Activated naive CD4-positive, alpha-beta T cell treated with anti-CD3 and anti-CD28 coated beads, Interleukin-2, amount 50 U/mL, for 72 hours (primary cell): ENCODE measurements at places on chromosomes 5 and 9.

DNA sequence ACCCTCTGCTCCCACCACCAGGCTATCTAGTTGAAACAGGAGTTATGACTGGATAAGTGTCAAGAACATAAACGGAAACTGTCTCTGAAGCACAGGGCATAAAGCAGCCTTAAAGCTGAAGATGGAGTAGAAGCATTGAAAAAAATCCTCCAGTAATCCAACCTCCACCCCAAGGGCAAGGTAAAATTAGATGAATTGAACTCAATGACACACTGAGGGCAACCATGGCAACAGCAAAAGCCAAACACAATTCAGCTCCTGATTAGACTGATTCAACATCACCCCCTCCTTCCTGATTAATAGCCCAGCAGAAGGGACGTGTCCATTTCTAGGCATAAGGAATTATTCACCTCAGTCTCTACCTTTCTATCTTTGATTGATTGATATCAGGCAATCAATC is 183.2 kb upstream of the MAP3K1 start:
- no peak for DNase-seq

DNA sequence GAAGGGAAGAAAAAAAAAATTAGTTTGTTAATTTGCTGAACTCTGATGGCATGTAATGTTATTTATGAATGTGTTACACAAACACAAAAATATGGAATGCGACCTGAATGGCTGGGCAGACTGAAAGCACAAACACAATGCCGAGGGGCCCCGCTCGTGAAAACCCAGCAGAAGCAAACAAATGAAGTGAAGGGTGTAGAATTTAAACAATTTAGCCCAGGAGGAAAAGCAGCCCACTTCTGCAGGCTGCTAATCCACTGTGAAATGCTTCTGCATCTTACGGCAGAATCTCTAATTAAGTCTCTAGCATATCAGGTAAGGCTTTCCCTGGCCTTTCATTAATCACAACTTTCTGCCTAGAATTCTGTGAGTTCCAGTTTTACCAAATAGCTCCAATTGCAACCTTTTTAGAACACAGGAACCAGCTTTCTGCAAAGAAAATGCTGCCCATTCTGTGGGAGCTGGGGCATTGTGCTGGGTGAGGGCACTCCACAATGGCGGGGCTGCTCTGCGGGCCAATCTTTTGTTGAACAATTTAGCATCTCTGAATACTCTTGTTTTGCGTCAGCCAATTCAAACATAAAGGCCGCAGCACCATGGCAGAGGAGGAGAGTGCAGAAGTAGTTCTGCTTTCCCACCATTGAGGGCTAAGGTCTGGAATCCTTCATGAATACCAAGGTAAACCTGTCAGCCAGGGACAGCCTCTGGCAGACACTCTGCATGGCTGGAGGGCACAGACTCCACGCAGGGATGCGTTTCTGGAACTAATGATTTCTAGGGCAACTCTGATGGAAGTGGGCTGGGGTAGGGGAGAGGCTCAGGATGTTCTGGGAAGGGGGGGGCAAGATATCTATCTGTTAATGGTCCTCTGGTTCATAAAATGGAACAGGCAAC is 66.4 kb downstream of the PTCH1 start:
- no peak for DNase-seq

GRCh38 chr5:36199620-36200019 is 42.1 kb downstream of the NADK2 start:
- DNase-seq, result no peak

DNA sequence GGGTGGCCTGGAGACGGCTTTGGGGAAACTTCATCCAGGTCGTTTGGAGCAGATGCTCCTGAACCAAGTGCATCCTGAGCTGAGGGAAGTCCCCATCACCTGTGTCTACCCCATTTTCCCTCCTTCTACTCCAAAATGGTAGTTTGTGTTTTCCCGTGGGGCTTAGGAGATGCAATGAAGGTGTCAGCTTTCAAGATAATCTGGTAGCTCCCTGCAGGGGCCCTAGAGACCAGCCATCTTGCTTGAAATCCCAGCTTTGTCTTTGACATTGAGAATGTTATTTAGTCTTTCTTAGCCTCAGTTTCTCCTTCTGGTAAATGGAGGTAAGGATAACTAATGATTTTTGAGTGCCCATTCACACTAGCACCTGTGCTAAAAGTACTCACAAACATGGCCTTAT is 77.4 kb downstream of the WWC1 start:
- no peak for DNase-seq

DNA sequence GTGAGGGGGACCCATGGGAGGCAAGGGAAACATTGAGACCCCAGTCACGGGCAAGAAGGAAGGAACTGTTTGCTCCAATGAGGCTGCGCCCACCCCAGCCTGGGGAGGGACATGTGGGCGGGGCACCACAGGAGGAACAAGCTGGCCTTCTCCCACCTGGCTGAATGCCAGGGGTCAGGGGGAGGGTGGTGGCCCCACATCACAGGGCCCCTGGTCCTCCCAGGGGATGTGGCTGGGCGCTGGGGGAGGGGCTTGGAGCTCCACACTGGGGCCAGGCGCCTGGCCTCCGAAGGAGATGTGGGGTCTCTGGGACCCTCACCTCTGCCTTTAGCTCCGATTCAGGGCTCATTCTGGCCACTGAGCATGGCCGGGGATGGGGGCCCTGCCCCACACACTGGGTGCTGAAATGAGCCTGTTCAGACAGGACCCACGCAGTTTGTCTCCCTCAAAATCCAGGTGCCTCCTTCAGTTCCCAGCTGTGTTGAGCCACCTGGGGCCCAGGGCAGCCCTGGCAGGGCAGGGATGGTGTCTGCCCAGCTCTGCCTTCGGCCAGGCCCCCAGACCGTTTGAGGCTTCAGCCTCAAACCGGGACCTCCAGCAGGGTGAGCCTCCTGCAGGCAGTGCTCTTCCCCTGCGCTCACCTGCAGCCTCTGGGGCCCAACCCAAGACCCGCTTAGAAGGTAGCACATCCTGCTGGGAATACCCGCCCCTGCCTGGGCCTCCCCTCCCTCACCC is 33.2 kb upstream of the NOTCH1 start:
- no peak for DNase-seq

DNA sequence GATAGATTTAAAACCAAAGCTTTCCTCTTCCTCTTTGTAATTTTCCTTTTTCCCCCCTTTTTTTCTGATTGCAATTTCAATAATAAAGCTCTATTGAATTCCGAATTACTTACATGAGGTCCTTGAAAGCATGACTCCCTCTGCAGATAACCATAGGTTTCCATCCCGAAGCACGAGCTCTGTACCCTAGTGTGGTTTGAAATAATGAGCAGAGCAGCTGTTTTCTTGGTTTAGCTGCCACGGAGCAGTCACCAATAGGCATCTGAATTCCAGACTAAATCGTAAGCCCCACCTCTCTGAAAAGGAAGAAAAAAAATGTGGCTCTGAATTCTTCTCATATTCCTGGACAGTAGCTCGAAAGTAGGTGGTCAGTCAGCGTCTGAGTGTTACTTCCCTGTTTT is 18.5 kb upstream of the GNE start:
- no peak for DNase-seq

- no peak for DNase-seq
These were observed 226.2 kb upstream of the TBC1D2 start for GRCh38 chr9:98481676-98482075.
